ENCODE measurements at places on chromosomes 1 and 21.

DNA sequence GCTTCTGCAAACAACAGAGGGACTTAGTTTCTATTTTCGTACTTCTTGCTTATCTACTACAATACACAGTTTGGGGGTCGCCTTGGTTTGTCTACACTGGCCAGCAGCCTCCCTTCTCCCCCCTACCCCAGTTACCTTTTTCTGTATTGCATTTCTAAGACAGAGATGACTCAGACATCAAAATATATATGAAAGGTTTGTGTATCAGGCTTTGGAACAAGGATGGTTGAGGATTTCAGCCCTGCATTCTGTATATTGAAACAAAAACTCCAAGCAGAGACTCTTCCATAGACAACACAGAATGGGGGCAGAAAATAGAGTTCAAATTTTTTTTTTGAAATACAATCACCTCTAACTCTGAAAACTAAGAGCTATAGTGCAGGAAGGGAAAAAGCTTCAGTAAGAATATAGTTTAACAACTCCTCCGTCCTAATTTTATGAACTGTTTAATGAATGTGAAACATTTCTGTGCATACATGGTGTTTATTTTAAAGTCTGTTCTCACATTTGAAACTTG lies 1.9 kb downstream of the SAMD13 start:
- no peak for DNase-seq

- peak; percentile 97 for DNase-seq
Observed at GRCh38 chr21:40841524-40842196, 5.3 kb downstream of the DSCAM start.

DNA sequence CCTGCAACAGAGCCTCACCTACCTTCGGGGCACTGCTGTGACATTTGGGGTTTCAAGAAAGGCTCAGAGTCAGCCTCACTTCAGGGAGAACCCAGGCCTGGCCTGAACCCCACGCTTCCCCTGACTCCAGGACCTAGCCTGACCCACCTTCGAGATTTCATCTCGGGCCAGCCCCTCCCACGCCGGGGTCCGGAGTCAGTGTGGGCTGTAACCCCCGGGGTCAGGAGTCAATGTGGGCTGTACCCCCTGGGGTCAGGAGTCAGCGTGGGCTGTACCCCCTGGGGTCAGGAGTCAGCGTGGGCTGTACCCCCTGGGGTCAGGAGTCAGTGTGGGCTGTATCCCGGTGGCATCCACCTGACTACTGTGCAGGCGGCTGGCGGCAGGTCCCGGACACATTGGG lies 183.0 kb upstream of the RAB4A start:
- no peak for DNase-seq

- no peak for DNase-seq
Observed at GRCh38 chr1:216805233-216805632, 82.0 kb upstream of the ESRRG start.

GRCh38 chr1:234322979-234323378 lies 50.3 kb upstream of the COA6 start:
- DNase-seq, result peak; percentile 95

GRCh38 chr1:35030338-35030737 lies 1.4 kb downstream of the ZMYM6 start:
- DNase-seq, result no peak

DNA sequence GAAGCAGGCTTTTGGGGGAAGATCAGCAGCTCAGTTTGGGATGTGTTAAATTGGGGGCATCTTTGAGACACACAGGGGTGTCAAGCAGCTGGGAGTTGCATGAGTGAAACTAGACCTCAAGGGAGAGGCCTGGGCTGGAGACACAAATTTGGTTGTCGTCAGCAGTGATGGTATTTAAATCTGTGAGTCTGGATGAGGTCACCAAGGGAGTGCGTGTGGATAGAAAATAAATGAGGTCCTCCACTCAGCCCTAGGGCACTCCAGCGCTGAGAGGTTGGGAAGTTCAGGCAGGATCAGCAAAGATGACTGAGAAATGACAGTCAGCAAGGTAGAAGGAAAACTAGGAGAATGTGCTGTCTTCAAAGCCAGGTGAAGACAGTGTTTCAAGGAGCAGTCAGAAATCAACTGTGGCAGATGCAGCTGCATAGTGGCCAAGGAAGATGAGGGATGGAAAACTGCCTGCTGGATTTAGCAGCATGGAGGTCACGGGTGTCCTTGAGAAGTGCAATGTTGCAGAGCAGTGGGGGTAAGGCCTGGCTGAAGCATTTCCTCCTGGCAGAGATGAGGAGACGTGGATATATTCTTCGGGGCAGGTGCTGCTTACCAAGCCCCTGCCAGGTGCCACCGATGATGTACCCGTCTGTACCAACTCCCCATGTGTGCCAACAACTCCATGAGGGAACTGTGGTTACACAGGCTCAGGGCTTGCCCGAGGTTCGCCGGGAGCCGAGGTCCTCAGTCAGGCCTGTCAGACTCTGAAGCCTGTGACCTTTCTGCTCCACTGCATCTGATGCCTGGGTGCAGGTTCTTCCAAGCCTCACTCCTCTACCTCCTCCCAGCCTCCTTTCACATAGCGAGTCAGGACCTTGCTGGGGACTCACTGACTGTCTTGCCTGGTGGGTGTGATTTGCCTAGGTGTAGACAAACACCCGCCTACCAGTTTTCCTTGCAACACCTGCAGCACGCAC lies 11.3 kb downstream of the MAP7D1 start:
- no peak for DNase-seq

DNA sequence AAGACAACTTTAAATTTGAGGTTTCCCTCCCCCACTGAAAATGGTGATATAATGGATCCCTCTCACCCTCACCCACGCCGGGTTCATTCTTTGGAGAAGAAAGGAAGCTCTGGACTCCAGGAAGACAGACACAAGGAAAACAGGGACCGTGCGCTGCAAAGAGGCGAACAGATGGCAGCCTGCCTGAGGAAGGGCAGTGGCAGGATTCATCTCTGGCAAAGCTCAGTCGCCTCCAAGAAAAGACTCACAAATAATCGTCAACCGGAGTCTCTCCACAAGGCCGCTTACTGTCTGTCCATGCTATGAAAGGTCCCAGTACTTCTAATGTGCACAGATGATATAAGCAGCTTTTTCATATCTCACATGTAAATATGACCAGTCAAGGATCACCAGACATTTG lies 110.3 kb downstream of the TIAM1 start:
- no peak for DNase-seq

GRCh38 chr1:234495231-234495990 lies 16.4 kb upstream of the TARBP1 start:
- no peak for DNase-seq

DNA sequence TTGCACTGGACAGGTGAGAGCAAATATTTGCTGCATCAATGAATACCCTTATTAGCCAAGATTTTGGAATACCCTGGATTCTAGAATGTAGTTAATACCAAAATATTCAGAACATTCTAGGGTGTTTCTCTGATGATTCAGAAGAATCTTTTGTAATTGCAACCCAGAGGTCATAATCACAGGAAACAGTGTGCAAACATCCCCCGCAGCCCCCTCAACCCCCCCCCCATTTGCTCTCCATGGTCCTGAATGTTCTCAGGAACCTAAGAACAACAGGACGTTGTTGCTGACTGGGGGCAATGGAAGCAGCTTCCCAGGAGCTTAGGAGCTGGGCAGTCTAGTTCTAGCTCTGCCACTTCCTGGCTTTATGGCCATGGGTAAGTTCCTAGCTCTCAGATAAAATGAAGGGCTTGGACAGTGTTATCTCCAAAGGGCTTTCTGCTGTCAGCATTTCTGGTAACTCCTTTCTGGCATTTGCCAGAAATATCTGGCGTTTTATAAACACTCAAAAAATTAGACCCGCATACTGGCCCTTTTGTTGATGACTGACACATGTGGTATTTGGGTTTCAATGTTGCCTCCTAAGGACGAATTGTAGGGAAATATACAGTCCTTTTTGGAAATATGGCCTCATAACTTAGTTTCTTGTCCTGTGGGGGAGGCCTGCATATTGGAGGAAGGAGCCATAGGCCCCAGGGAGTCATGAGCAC lies 178.6 kb downstream of the RRAGC start:
- no peak for DNase-seq

- peak; percentile 31 for DNase-seq
Observed at GRCh38 chr1:202161151-202162046, 997 bp upstream of the PTPN7 start.

- peak; percentile 86 for DNase-seq
Observed at GRCh38 chr1:169893645-169894423, at the start of gene SCYL3. SCYL3 (minus strand) TSS chr1:169893896; CDS start chr1:169888840, 5,056 bp downstream.

DNA sequence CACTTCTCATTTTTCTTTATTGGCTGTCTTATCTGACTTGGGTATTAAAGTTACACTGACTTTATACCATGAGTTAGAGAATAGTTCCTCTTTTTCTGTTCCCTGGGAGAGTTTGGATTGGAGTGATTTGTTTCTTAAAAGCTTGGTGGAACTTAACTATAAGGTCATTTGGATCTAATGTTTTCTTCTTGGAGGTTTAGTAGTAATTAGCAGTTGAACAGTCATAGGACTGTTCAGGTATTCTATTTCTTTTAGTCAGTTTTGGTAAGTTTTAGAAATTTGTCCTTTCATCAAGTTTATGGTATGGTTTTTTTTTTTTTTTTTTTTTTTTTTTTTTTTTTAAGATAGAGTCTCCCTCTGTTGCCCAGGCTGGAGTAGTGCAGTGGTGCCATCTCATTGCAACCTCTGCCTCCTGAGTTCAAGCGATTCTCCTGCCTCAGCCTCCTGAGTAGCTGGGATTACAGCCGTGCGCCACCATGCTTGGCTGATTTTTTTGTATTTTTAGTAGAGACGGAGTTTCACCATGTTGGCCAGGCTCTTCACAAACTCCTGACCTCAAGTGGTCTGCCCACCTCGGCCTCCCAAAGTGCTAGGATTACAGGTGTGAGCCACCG lies 6.3 kb downstream of the TTC3 start:
- DNase-seq, result no peak

- no peak for DNase-seq
Observed at GRCh38 chr1:213783893-213784292, 203.9 kb upstream of the PROX1 start.

DNA sequence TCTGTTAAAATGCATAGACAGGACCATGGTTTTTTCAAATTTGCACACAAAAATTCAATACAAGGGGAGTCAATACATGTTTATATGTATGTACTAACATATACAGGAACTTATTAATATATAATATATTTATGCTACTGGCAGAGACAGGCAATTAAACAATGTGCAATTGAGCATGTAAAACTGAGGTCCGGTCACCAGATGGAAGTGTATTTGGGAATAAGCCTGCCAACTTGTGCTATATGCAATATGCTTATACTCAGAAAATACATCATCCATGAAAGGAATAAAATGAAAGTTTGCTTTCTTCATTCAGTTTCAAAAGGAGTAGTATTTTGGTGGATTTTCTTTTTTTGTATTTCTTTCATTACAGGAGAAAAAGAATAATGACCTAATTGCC lies 640.2 kb upstream of the CXADR start:
- DNase-seq, result no peak

DNA sequence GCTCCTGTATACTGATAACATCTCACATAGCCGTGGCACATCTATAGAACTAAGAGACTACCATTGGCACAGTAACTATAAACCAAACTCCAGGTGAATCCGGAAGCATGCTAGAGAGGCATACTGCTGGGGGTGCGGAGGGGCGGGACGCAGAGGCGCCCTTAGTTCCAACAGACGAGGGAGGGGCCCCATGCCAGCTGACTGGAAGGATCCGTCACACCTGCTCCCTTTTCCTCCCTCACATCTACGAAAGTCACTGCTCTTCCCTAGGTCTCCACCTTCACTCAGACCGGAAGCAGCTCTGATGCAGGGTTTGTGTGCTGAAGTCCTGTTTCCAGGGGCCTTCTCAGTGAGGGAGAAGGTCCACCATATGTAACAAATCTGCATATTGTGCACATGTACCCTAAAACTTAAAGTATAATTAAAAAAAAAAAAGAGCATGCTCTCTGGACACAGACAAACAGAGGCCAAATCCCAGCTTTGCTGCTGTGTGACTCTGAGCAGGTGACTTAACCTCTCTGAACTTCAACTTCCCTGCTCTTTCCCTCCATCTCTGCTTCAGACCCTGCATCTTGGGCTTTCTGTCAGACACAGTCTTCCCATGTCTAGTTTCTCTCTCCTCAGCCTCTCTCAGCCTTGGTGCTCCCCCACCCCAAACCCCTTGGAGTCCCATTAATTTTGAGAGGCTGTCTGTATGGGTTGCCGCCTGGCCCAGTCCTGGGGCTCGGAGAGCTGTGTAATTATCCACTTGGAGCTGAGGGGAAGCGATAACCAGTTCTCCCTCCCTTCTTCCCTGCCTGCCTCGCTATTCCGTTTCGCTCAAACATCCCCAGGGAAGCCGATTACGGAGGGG lies 7.8 kb upstream of the GJB5 start:
- no peak for DNase-seq

All from WERI-Rb-1 (cell line).